LHCN-M2 (cell line): ENCODE measurements at places on chromosomes 16 and 17. TPM values are rescaled to one million over a fixed set of nuclear protein-coding genes. Genes with fewer than 3 reads are reported as not detected.

TRIM72 gene
- total RNA-seq, result 52.4 and 56.5 TPM in 2 replicates

KRTAP4-3 gene
- total RNA-seq, result not detected in 2 replicates

UBALD1 gene
- total RNA-seq, result 4.5 and 7.7 TPM in 2 replicates

RNF135 gene
- 17.6 and 18.3 TPM in 2 replicates for total RNA-seq

GAS2L2 gene
- not detected in 2 replicates for total RNA-seq

ZC3H18 gene
- 15.8 and 20.0 TPM in 2 replicates for total RNA-seq

PRAC1 gene
- not detected in 2 replicates for total RNA-seq

CDRT15L2 gene
- total RNA-seq, result not detected in 2 replicates

NPIPB8 gene
- total RNA-seq, result 0.06 and 0.34 TPM in 2 replicates

CDT1 gene
- 44.9 and 53.4 TPM in 2 replicates for total RNA-seq

ASB16 gene
- total RNA-seq, result not detected in 2 replicates

WNT9B gene
- not detected in 2 replicates for total RNA-seq

GRCh38 chr16:21600031-21600773, 825 bp downstream of the METTL9 start:
- peak; percentile 12 for DNase-seq

DNA sequence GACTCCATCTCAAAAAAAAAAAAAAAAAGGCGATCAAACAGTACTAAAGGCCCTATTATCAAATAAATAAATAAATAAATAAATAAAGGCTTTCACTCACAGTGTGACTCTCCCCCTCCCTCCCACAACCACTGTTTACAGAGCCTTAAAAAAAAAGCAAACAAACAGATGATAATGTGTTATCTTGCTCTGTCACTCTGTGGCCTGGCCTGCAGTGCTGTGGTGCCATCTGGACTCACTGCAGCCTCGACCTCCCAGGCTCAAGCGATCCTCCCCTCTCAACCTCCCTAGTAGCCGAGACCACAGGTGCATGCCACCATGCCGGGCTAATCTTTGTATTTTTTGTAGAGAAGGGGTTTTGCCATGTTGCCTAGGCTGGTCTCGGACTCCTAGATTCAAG, 8.1 kb upstream of the NAGLU start:
- DNase-seq, result no peak

GRCh38 chr17:11487469-11487868, 110.8 kb upstream of the DNAH9 start:
- DNase-seq, result no peak

DNA sequence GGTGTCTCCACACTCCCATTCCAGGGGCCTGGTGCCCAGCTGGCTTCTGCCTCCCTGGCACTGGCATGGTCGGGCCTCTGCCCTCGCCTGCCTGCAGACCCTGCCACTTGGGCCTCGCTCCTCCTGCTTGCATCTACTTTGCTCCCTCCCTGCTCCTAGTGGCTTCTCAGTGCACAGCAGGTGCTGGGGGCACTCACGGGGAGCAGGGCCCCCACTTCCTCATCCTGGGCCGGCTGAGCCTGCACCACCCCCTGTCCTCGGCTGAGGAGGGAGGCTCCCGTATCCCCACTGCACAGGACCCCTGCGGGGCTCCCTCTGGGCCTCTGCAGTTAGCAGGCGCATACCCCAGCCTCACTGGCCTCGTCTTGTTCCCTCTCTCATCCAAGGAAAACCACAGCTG, 35.2 kb downstream of the CIBAR2 start:
- DNase-seq, result no peak

DNA sequence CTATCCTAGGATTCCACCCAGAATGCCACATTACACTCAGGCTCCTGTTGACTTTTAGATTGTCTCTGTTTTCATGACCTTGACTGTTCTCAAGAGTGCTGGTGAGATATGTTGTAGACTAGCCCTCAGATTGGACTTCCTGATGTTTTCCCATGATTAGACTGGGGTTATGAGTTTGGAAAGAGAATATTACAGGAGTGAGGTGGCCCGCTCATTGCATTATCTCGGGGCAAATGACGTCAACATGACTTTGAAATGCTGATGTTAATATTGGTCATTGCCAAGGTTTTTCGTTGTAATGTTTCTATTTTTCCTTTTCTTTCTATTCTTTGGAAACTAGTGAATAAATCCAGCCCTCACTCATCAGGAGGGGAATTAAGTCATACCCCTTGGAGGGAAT, 355.7 kb upstream of the MON1B start:
- DNase-seq, result no peak

GRCh38 chr17:21008992-21009671, 33.7 kb downstream of the USP22 start:
- DNase-seq, result no peak

DNA sequence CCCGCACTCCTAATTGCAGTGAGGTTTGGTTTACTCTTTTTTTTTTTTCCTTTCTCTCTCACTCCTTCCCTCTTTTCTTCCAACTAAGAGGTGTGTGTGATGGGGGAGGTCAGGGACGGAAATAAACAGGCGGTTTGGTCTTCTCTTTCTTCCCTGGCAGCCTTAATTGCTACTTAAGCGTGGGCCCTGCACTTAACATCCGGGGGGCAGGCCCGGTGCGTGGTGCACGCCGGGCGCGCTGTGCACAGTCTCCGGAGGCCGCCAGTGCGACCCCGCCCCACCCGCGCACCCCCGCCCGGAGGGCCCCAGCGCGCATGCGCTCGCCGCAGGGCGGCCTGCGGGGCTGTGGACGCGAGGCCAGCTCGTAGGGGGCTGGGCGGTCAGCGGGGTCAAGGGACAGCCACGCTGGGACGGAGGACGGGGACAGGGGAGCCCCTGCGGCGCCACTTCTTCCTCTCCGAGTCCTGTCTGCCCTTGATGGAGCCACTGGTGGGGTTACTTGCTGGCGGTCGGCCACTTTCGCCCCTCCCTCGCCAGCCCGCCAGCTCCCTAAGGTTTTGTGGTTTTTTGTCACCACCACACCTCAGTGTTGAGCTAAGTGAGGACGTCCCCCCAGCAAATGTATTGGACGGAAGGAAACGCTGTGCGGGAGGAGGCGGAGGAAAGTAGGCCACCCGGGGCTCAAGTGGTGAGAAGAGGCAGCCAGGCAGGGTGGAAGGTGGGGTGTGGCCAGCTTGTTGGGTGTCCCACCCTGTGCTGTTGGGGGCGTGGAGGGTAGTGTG, 120.9 kb downstream of the MRM1 start:
- DNase-seq, result no peak

- DNase-seq, result peak; percentile 61
Observed at GRCh38 chr16:15765880-15766279, 90.9 kb downstream of the MYH11 start.

GRCh38 chr17:82007495-82008257, 15.0 kb downstream of the CENPX start:
- DNase-seq, result peak; percentile 55

DNA sequence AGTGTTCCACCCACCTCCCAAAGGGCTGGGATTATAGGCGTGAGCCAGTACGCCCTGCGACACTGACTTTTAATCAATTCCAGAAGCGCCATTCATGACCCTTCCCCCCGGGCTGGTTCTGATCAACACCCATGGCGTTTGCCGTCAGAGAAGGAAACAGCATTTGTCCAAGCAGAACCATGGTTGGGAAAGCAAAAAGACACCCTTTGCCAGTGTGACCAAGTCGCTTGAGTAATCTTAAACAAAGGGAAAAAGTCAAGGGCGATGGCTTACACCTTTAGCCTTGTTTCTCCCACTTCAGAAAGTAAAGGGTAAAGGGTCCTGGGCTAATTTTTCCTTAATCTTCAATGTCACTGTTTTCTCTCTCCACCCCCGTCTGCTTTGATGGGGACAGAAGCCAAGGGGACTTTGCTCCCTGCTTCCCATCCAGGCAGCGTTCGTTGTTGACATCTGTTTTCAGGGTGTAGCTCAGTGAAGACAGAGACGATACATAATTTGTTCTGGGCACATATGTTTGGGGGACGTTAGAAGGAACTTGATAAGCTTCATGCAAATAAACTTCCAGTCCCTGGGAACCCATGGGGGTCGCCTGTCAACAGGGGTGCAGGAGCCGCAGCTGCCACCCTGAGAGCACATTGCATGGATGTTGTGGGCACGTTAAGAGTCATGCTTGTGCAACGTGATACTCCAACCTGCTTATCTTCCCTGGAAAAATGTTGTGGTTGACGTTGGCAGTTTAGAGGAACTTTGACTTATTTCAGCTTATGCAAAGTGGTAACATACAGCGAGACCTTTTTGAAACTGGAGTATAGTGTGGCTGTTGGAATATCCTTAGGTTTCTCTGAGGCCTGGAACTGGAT, 50.6 kb upstream of the TANGO6 start:
- peak; percentile 67 for DNase-seq

GRCh38 chr16:2027024-2028010, 615 bp downstream of the NHERF2 start:
- DNase-seq, result no peak

DNA sequence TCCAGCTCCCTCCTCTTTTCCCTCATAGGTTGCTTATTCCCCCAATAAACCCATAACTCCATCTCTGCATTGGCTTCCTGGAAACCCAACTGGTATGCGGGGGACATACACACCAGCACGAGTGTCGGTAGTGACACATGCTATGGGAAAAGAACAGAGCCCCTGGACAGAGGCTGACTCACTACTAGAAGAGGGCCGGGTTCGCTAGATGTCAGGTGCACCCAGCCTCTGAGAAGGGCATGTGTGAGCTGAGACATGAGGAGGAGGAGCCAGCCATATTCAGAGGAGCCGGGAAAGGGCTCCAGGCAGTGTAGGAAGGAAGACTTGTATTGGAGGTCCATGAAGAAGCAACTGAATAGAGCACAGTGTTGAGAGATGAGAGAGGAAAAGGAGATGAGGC, 241.1 kb downstream of the SOX9 start:
- DNase-seq, result peak; percentile 78

DNA sequence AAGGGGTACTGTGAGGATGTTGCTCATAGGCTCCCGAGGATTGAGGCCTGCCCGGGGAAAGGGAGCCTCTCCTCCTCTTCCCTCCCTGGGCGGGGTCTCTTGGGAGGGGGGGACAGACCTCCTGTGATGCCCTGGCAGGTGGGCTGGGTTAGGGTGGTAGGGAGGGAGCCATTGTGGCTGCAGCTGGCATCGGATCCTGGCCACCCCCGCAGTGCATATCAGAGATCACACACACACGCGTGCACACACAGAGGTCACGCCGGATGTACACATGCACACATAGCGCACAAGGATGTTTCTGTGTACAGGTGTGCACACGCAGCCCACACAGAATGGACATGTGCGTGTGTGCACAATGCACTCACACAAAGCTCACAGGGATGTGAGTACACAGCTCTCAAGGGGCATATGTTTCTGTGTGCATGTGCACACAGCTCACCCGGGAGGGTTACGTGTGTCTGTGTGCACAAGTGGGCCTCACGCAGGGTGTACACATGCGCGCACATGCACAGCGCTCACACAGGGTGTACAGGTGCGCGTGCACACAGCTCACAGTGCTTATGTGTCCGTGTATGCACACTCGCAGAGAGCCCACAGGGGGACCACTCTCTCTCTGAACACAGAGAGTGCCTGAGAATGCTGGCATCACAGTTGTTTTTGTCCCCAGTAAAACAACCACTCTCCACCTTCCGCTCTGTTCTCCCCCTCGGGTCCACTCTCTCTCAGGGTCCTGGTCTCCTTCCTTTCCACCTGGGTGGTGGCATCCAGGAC, 2.4 kb downstream of the GJD3 start:
- DNase-seq, result no peak

- DNase-seq, result no peak
Observed at GRCh38 chr16:29314292-29314934, 92.1 kb downstream of the NPIPB11 start.

- no peak for DNase-seq
Observed at GRCh38 chr16:66325717-66326376, 40.6 kb upstream of the CDH5 start.

GRCh38 chr16:84874004-84874435, 54.2 kb downstream of the CRISPLD2 start:
- no peak for DNase-seq

DNA sequence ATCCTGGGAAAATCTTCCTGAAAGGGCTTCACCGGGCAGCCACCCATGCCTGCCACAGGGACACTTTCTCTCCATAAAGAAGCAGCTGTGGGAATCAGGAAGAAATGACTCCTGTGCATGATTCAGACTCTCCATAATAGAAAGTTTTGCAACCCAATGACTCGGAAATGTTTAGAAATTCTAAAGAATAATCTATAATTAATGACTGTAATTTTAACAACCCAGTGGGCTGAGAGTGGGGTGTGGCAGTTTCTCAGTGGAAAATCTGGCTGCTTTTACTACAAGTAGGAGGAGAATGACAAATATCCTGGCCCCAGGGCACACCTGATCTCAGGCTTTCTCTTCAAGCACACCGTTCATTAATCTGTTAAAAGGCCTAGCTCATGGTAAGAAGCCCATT, 25.7 kb downstream of the IRF8 start:
- no peak for DNase-seq

GRCh38 chr17:8896087-8896486, 28.6 kb upstream of the PIK3R6 start:
- DNase-seq, result no peak

GRCh38 chr17:57603978-57604377, 141.1 kb downstream of the CCDC182 start:
- no peak for DNase-seq

GRCh38 chr17:13619462-13619861, 17.7 kb upstream of the HS3ST3A1 start:
- no peak for DNase-seq

- DNase-seq, result peak; percentile 3
Observed at GRCh38 chr17:53560953-53561352, 261.8 kb upstream of the KIF2B start.

DNA sequence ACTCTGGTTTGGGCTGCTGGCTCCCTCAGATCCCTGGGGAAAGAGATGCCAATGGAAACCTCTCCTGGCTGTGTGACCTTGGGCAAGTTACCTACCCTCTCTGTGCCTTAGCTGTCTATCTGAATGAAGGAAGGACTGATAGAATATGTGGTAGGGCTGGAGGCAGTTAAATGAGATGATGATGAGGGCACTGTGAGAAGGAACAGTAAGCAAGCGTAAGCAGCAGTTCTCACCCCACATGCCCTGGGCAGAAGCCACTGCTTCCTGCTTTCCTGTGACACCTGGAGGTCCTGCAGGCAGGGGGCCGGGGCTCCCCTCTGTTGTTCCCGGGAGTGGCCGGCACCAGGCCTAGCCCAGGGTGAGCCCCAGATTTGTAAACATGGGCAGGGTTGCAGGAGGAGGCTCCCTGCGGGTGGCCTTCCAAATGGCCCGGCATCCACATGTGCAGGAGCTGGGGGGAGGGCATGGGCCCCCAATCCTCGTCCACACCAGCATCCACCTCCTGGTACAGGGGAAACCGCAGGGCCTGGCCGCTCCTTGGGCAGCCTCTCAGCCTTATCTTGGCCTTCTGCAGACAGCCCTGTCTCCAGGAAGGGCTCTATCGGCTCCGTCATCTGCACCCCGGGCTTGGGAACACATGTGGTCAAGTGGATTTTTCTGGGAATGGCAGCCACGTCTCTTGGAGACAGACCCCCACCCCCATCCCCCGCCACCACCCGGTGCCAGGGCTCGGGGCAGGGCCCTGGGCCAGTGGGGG, 235.6 kb upstream of the GSE1 start:
- no peak for DNase-seq
